Aorta (tissue), 5 donors: ENCODE measurements at places on chromosomes 6 and 20.

DNA sequence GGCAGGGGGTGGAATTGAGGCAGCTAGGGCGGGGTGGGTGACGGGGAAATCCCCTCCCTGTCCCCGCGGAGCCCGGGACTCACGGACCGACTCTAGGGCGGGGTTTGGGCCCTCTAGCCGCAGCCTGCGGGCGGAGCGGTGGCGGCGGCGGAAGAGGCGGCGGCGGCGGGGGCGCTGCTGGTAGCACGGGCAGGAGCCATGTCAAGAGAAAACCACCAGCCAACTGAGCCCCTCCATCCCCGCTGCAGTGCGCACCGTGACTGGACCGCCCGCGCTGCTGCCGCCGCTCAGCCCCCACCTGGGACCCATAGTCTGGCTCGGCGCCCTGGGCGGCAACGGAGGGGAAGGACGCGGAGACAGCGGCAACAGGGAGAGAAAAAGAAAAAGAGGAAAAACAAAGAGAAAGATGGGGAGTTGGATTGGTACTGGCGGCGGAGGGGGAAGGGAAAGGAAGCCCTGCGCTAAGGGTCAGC is 1.2 kb upstream of the C6orf62 start:
- DNase-seq: peak; percentile 89

DNA sequence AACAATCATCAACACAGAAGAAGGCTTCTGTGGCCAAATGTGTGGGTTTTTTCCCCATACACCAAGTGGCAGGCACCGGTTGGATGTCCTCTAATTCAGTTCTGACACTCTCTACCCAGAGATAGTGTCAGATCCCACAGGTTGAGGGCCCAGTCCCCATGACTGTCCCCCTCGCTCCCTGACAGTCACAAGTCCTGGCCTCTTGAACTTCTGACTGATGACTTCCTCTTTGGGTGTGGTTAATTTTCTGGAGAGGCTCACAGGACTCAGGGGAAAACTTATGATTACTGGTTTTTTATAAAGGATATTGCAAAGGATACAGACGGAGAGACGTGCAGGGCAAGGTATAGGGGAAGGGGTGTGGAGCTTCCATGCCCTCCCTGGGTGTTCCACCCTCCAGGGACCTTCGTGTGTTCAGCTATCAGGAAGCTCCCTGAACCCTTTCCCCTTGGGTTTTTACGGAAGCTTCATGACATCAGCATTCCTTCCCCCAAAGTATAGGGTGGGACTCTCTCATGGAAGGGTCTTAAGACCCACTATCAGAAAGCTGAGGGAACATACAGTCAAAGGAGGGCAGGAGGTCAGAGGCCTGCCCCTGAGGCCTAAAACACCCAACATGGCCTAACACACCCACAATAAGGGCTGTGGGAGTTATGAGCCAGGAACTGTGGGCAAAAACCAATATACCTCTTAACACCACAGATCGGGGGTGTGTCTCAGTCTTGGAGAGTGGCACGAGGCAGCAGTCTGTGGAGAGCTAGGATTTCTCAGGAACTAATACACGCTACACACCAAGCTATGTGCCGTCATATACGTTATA is 33.3 kb downstream of the FARS2 start:
- no peak for DNase-seq

DNA sequence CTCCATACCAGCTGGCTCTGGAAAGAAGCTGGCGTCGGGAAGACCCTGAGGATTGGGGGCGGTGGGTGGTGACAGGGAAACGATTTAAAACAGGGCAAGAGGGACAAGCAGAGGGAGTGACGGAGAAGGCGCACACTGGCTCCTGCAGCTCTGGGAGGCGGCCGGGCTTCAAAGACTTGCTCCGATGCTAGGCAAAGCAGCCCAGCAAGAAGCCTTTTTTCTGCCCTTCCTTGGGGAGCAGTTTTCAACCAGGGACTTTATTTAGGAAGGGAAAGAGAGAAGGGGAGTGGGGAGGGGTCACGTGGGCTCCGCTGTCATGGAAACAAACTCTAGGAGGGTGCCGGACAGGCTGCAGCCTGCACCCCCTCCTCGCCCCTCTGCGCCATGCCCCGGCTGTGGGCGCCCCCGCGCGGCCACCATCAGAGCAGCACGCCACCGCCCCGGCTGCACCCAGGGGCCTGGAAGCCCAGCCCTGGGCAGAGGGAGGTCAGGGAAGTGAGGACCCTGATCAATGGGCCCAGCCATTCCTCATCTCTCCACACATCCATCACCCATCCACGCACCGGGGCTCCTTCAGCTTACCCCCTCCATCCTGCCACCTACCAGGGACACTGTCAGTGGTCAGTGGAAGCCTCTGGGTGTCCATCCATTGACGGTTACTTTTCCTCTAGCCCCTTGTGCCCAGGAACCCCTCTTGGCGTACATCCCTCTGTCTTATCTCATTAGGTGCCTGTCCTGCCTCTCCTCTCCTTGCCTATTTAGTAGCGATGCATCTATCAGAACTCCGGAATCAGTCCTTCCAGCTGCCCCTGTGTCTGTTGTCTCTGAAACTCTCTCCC is 66.6 kb upstream of the CCDC167 start:
- peak; percentile 88 for DNase-seq

DNA sequence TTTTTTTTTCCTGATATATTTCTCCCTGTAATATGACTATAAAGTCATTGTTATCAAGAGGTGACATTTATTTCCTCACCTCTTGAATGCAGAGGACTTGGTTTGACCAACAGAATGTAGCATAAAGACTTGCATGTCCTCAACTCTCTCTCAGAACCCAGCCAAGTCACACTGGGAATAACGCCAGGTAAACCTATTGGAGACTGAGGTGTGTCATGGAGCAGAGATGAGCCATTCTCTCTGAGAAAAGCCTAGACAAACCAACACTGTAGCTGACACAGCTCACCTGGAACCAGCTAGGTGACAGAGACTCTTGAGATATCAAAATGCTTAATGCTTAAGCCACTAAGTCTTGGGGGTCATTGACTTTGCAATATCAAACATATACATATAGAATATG is 533.6 kb downstream of the HAO1 start:
- DNase-seq: no peak

DNA sequence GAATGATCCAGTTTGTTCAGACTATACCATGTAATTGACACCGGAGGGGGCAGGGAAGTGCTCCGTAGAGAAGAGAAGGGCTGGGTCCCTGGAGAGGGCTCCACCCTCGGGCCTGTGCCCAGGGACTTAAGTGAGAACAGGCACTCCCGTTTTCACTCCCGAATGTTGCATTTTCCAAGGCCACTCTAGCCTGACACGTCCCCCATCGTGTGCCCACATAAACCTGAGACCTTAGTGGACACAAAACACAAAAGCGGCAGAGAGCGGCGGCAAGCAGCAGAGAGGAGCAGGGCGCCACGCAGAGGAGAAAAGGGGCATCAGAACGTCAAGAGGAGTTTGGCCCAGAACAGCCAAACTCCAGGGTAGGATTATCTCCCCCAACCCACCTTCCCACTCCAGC is 1405.1 kb downstream of the GRIK2 start:
- DNase-seq: no peak

GRCh38 chr6:4790158-4790899 is 14.1 kb downstream of the CDYL start:
- no peak for DNase-seq

- peak; percentile 69 for DNase-seq
Measured at GRCh38 chr20:48621376-48622078, 206.3 kb downstream of the PREX1 start.

DNA sequence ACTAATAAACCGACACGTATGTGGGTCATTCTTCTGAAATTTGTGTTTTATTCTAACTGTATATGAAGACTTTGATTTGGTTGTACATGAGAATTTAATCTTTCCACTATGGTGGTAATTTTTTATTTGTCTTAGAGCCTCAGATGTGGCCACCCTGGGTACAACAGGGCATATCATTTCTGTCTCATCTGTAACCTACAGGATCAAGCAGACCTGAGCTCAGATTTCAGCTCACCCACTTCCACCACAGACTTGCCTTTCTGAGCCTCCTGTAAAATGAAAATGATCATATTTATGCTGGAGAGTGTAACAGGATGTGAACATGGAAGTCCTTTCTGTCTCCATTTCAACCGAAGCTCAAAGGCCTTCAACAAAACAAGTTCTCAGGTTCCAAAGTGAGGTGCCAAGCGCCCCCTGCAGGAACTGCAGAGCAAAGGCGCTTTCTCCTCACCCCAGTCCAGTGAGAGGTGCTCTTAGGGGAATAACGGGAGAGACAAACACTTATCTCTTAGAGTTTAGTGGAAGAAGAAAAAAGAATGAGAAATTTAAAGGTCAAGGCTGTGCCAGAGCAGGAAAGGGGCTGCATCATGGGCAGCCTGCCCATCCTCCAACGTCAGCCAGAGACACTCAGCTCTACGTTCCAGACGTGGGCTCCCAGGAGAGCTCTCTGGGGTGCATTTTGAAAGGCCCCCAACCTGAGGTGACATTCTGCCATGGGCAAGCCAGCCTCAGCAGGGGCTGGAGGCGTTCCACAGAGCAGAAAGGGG is 23.0 kb upstream of the CD24 start:
- DNase-seq: no peak

DNA sequence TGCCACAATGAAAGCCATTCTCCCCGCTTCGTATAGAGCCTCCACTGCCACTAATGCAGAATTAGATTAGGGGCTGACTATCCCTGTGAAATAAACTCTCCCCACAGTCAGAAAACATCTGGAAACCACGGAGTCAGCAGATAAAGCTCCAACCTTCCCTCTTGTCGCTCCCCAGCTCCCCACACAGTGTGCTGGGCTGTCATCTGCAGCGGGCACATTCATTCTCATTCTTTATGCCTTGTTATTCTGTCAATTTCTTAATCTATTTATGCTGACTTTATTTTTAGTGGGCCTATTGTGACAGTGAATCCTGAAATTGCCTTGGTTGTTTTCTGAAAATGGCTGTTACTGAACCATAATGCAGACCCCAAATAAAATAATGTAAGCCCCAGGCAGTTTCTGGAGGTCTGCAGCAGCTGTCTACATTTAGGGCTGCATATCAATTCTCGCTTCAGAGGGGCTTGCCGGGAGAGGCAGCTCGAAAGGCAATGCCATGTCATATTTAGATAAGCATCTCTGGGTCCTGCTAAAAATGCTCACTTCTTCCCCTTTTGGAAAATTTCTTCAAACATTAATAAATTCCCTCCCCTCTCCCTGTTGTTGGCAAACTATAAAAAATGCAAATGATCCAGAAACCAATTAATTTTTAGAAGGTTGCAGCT is 71.6 kb downstream of the TMEM242 start:
- no peak for DNase-seq

GRCh38 chr20:7702141-7702540 is 238.1 kb downstream of the HAO1 start:
- no peak for DNase-seq

DNA sequence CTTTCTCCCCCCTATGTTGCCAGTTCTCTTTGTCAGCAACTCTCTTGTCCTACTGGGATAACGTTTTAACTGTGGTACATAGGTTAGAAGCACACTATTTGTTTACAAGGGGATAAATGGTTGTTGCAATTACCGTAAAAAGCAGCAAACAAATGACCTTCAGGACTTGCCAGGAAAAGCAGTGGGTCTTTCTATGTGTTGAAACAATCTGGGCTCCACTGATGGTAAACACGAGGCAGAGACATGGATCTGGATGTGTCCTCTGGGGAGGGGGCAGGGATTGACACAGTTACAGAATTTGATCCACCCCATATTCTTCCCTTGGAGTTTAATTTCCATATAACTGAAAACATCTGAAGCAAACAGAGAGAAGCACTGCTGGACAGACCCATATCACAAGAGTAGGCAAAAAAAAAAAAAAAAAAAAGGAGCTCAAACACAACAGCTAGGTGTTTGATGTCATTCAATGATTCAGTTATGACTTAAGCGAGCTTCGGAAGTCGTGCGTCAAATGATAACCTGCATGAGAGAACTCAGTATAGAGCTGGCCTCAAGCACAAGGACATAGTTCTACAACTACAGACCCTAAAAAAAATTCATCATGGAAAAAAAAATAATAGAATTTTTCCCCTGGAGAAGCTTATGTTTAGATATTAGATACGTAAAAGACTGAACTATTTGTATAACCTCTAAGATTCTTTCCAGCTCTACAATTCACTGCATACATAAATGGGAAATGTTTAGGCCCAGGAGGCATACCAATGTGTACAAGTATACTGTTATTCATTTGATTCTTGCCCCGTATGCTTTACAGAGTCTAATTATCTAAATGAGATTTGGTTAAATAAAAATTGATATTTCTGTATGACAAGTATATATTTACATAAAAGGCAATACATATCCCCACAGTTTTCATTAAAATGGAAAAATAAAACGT is 127.7 kb downstream of the ALDH8A1 start:
- no peak for DNase-seq

DNA sequence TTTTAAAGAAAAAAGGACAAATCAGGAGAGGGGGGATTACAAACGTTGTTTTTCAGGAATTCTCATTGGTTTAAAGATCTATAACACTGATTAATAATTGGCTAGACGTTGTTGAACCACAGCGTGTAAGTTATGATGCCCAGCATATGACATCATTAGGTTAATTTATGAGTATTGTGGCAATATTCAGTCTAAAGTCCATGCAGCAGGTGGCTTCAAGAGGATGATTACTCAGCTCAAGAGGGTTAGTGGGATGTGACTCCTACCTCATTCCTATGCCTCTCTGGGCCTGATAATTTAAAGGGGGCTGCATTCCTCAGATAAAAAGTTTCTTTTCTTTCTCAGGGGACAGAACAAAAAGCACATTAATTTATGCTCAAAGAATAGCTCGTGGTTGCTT is 1309.0 kb downstream of the EPHA7 start:
- DNase-seq: no peak

DNA sequence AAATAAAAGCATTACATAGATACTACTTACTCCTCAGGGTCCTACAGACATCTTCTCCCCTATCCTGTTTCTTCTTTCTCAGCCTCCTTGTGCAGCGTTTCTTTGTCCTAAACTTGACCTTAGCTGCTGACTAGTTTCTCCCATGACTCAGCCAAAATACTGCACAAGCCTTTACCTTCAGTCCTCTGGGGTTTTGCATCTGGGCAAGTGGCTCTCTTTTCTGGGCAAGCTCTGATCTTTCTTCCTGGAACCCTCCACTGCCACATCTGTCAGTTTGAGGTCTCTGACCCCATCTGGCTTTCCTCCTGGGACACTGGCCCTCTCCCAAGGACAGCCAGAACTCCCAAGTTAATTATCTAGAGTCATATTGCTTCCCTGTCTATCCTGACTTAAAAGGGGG is 838.4 kb downstream of the DHX35 start:
- DNase-seq: peak; percentile 50

DNA sequence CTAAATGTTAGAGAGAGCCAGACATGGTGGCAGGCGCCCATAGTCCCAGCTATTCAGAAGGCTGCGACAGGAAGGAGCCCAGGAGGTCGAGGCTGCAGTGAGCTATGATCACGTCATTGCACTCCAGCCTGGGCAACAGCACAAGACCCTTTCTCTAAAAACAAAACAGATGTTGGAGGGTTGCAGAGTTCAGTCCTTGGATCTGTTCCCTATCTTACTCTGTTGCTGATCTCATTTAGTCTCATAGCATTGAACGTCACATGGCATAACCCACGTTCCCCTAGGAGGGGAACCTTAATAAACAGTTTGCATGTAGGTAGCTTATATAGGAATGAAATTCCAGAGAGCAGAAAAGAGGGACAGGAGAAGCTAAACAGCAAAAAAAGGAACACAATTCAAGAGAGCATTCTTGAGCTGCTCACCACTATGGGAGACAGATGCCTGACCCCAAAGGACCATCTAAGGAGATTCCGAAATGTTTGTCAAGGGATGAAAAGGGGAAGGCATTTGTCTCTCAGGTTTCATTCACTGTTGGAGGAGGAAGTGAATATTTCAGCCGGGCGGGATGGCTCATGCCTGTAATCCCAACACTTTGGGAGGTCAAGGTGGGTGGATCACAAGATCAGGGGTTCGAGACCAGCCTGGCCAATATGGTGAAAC is 54.6 kb upstream of the PIM1 start:
- DNase-seq: no peak

- no peak for DNase-seq
Measured at GRCh38 chr6:3117912-3118352, 579 bp upstream of the BPHL start.
